Bone marrow (tissue), 2 donors: ENCODE measurements at places on chromosomes 1 and 21.

- DNase-seq, result peak; percentile 28
Measured at GRCh38 chr1:2044510-2045319, 5.5 kb upstream of the PRKCZ start.

GRCh38 chr1:60031146-60031545 is 42.4 kb downstream of the C1orf87 start:
- DNase-seq, result no peak

DNA sequence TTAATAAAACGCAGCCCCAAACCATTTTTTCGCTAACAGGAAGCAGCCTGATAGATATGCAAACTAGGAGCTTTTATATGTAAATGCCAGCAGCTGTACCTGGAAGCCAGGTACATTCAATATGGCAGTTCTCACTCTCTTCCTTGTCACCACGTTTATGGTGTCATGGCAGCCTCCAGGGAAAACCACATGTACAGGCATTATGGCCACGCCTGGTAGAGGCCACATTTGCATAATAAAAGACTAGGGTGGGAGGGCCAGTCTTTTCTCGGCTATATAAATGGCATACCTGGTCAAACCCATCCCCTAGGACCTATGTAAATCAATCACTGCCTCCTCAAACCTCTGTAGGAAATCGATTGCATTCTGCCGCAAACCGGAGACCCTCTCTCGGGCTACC is 247.5 kb downstream of the NEGR1 start:
- no peak for DNase-seq

DNA sequence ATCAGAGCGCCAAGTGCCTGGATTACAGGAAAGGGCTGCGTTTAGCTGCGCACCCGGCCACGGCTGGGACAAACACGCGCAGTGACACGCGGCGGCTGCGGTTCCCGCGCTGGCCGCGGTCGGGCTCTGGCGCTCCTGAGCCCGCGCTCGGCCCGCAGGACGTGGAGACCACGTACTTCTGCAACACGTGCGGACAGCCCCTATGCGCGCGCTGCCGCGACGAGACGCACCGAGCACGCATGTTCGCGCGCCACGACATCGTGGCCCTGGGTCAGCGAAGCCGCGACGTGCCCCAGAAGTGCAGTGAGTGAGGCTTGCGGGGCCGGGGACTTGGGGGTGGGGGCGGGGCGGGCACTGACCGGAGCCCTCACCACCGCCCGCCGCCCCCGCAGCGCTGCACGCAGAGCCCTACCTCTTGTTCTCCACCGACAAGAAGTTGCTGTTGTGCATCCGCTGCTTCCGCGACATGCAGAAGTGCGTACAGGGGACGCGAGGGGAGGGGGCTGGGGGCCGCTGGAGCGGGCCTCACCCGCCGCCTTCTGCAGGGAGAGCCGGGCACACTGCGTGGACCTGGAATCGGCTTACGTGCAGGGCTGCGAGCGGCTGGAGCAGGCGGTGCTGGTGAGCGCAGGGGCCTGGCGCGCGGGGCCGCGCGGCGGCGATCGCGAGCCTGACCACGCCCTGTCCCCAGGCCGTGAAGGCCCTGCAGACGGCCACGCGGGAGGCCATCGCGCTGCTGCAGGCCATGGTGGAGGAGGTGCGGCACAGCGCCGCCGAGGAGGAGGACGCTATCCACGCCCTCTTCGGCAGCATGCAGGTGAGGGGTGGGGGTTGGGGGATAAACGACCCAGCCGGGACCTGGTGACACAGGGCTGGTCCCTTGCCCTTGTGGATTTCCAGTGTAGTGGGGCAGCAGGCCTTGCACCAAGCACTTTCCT is 3.1 kb downstream of the RNF207 start:
- DNase-seq, result peak; percentile 38

DNA sequence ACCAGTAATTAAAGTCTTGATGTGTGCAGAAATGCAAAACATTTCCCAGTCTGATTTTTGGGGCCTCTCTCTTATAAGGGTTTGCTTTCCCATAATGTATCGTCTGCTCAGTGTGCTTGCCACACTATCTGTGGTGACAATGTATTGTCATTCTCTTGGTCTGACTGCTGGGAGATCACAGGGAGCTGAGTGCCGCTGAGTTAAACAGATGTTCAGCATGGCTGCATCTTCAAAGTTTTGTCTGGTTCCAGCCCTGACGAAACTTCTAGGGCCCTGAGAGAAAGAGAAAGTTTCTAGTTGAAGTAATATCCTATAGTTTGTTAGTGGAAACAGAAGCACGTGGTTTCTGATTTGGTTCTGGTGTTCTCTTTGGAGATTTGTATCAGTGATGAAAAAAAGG is 42.6 kb downstream of the DNM3 start:
- DNase-seq, result no peak

DNA sequence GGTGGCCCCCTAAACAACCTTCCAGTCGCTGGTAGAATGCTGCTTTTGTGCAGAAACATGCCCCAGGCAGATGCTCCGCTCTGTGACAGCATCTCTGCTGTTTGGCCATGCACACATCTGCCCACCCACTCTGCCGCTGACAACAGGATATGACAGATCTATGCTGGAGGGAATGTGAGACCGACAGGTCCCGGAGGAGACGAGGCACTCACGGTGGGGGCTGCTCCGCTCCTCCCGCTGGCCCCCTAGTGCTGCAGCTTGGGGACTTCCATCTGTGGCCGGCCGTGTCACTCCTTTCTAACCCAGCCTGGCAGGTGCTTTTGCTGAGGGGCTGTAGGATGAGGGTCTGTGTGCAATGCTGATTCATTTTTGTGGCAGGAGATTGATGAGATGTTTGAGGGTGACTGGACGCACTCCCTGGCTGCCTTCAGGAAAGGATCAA is 49.1 kb upstream of the DMRTB1 start:
- DNase-seq, result no peak

GRCh38 chr1:83901547-83902155 is 97.3 kb downstream of the TTLL7 start:
- DNase-seq, result no peak

GRCh38 chr1:215292932-215293331 is 210.4 kb downstream of the KCNK2 start:
- DNase-seq, result no peak

GRCh38 chr1:35097224-35097623 is 18.0 kb downstream of the ZMYM1 start:
- DNase-seq, result no peak

DNA sequence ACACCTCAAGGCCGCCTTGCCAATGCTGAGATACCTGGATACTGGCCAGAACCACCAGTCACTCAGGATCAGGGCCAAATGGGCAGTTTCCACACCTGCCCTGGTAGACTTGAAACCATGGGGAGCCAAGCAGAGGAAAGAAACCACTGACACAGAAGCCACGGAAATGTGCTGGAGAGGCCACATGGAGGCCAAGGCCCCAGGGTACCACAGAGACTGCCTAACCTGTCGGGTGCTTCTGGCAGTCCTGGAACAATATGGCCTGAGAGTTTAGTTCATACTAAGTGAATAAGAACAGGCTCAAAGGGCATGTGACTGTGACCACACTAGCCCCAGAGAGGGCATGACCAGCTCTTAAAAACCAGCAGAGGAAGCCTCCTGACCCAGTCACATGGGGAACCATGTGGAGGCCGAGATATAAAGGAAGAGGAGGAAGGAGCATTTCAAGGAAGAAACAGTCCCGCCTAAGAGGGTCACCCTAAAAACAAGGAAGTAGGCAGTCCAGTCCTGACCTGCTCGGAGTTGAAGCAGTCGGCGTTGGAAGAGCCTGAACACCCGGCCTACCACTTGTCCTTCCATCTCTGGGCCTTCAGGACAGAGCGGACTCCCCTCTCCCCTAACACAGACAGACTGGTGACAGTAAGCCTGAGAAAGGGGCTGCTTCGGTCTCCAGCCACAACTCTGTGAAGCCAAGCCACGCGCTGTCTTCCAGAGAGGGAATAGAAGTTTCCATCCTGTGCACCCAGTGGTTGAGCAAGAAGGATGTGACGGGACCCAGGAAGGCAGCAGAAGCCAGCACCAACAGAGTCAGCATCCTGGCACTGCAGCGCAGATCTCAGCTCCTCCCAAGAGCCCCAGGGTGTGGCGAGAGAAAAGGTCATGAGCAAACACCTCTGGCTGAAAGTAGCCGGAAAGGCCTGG is at the start of gene DENND2D:
Gene DENND2D (minus strand): TSS at position 766 of the 921 bp plus-strand sequence. CDS start 187 bp downstream, at position 579.
- DNase-seq, result no peak

DNA sequence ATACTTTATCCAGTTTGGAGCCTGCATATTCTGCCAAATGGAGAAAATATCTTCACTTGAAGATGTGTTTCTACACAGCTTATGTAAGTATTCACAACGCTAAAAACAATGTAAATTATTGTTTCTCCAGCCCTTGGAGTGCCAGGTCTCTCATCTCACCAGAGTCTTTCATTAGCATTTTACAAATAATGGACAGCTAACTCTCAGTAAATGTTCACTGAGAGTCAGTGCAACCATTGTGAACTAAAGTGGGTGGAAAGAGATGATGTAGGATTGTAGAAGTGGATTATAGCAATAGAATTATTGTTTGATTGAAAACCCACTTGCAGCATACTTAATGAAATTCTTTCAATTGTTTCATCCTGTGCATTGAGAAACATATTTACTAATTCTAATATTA is 8.3 kb upstream of the FAM177B start:
- no peak for DNase-seq

- DNase-seq, result no peak
Measured at GRCh38 chr1:183394435-183394834, 23.7 kb downstream of the NMNAT2 start.

GRCh38 chr1:30191154-30191702 is 532.2 kb downstream of the MATN1 start:
- no peak for DNase-seq

GRCh38 chr1:145720878-145721671 is 1.8 kb downstream of the CD160 start:
- DNase-seq, result peak; percentile 32

GRCh38 chr1:64223329-64224151 is 20.1 kb downstream of the UBE2U start:
- DNase-seq, result no peak

DNA sequence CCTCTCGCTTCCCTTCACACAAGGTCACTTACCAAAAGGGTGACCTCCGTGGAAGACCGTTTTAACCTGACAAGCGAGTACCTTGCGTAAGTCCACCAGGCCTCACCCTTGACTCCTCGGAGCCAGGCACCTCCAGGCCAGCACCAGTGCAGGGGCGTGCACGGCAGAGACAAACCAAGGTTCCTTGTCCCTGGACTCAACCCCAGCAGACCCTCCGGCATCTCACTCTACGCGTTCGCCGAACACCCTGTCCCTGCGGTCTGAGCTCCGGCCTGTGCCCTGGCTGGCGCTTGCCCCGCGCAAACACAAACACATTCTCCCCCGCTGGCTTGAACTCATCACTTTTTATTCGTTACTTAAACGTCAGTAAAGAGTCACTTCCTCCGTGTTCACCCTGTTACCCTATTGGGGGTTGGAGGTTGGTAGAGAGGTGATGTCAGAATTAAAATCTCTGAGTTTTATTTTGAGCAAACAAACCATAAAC is 4.5 kb downstream of the TBX15 start:
- DNase-seq, result no peak

- DNase-seq, result no peak
Measured at GRCh38 chr1:32960819-32961355, 3.7 kb downstream of the RNF19B start.

DNA sequence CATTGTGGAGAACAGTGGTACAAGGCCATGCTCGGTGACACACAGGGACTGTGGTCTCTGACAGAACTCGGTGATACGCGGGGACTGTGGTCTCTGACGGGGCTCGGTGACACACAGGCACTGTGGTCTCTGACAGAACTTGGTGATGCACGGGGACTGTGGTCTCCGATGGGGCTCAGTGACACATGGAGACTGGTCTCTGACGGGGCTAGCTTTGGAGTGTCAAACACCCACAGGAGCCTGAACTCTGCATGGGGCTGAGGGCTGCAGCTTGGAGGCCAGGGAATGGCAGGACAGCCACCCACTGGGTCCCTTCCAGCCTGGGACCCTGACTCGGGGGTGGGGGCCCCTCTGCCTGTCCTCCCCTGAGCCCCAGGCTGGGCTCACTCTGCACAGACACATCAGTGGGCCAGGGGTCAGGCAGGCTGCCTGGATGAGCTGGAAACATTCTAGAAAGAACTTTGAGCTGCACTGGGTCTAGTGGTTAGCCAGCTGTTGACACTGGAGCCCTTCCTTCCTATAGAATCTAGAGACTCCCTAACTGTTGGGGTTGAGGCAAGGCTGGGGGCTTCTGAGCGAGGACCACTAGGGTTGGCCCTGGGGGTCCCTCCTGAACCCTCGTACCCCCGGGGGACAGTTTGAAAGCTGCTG is 49.8 kb downstream of the DISP3 start:
- no peak for DNase-seq

- DNase-seq, result no peak
Measured at GRCh38 chr21:45598109-45598508, 45.4 kb upstream of the PCBP3 start.

DNA sequence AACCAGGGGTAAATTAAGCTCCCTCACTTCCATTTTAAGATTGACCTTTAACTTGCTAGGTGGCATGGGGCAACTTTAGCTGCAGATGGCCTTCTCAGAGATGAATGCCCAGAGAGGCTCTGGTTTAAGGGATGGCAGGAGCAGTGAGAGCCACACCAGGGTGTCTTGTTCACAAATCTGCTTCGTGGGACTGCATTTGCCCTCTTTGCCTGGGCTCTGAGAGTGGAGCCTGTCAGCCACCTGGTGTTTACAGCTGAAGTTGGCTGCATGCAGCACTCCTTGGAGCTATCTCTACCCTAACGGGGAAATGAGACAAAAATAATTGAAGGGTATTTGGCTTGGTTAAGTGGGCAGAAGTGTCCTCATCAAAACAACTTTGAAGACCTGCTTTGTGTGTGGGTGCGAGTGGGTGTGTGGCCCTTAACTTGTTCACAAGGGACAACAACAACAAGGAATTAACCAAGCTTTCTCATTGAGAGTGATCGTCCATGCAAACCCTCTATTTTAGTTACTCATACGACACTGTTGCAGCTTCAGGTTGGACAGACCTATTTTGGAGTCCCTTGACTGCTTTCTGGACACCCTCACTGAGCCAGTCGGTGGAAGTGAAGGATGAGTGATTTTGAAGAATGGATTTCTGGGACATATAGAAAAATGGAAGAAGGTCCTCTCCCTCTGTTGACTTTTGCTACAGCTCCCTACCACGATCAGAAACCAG is 29.8 kb downstream of the PGM1 start:
- no peak for DNase-seq

DNA sequence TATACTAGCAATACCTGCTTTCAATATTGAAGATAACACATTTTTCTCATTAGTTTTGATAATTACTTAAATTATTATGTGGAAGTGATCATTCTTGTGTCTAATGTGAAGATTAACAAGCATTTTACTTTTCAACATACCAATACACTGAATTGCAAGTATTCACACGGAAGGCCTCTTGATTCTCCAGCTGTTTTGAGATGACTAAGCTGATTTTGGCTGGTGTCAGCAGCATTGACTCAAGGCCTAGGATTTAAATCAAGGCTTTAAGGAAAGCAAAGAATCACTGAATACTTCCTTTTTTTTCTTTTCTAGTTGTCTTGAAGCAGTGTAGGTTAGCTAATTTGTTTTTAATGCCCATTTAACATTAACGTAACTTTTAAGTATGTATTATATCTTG is 373.7 kb downstream of the SRGAP2C start:
- DNase-seq, result peak; percentile 53
